ENCODE measurements at places on chromosomes 13 and 19.
A peak's percentile ranks its signal among the peaks of the same experiment; 100 is the strongest.

GRCh38 chr13:49213539-49213938 is 6.6 kb upstream of the MLNR start:
- DNase-seq: no peak

- peak; percentile 18 for DNase-seq
Measured at GRCh38 chr19:40663695-40664692, 26.5 kb downstream of the NUMBL start.

GRCh38 chr13:56932104-56932503 is 208.6 kb upstream of the PRR20A start:
- DNase-seq: no peak

DNA sequence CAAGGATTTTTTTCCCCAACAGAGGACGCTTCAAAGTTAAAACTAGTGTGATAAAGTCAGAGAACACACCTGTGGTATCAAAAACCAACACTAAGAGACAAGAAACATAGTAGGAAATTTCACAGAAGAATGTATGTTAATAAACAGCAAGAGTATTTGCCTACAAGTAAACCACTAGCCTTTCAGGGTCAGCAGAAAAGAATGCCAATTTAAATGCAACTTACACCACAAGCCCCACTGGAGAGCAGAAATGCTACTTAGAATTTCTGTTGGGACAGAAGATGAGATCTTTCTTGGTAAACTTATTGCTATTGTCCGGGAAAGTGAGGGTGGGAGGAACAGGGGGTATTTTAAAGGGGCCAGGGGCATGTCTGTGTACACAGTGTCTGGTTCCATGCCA is 68.6 kb downstream of the STK24 start:
- no peak for DNase-seq
